ENCODE measurements at places on chromosomes 5 and 9. TPM values are rescaled to one million over a fixed set of nuclear protein-coding genes. Genes with fewer than 3 reads are reported as not detected.

F12 gene
- total RNA-seq: under 0.01 TPM

CAVIN4 gene
- 1.5 TPM for total RNA-seq

DNA sequence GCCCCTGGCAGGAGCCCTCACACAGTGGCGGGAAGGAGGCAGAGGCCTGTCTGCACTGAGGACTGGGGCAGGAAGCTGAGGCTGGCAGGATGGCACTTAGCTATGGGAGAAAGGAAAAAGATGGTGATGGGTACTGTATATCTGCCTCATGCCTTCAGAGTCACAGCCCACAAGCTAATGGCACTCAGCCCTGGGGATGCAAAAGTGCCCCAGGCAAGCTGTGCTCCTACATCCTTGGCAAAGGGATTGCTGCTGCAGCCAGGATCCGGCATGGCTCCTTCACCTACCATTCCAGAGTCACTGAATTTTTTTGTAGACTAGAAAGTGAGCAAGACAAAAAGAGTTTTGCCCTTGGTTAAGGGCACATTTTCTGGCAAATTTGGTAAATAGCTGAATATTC lies 8.7 kb downstream of the ACSL6 start:
- no peak overlapping the region for H3K4me3 ChIP-seq
- no peak for DNase-seq
- H3K27me3 ChIP-seq: peaks cover 4% of the 10 kb centered on the region
- H3K27ac ChIP-seq: no peak overlapping the region

- H3K4me1 ChIP-seq: no peaks in the 10 kb centered on the region
- H3K27ac ChIP-seq: no peak overlapping the region
- no peak overlapping the region for H3K4me3 ChIP-seq
Measured at GRCh38 chr9:131279863-131280570, 3.7 kb upstream of the FAM78A start.

DNA sequence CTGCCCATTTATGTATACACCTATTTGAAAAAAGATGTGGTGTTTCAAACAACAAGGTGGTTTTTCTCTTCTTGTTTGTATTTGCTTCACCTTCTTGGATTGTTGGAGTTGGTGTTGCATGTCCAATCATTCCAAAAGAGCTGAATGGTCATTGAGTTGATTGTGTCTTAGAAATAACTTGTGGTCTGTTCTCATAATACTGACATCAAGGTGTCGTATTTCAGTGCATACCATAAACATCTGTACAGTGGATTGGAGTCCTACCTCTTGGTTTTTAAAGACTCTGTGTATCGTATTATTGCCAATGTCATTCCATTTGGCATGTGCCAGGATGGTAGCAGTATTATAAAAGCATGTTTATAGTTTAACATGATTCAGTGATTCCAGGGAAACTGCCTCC lies 73.2 kb downstream of the TRIO start:
- no peaks in the 10 kb centered on the region for H3K36me3 ChIP-seq
- no peak overlapping the region for H3K4me3 ChIP-seq
- H3K27me3 ChIP-seq: no peaks in the 10 kb centered on the region
- DNase-seq: peak; percentile 36

DNA sequence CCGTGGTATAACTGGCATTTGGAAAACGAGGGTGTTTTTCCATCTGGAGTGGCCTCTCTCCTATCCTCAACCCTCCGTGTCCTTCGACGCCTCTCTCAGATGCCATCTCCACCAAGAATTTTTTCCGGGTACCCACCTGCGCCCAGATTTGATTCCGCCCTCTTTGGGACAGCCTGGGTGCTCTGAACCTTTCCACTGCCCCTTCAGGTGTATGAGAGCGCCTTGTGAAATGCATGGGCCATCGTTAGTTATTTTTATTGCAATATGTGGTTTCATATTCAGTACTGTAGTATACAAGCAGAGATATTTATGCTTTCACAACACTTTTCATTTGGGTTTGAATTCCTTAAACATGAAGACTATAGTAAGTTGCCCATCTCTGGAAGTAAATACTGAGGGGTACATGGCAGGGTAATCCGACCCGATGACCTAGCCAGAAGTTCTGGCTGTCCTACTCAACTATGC lies 78.2 kb upstream of the IFNE start:
- peaks cover 3% of the 10 kb centered on the region for H3K4me1 ChIP-seq
- H3K27ac ChIP-seq: peak overlapping the region; percentile 96
- DNase-seq: no peak
- no peaks in the 10 kb centered on the region for H3K27me3 ChIP-seq
